ENCODE measurements at places on chromosomes 5 and 9.

GRCh38 chr5:5783021-5783420 lies 360.5 kb downstream of the ICE1 start:
- DNase-seq, result no peak

GRCh38 chr5:180079702-180080466 lies 8.3 kb upstream of the RNF130 start:
- DNase-seq, result no peak

- DNase-seq, result no peak
Observed at GRCh38 chr5:166991601-166992000, 1299.8 kb upstream of the WWC1 start.

DNA sequence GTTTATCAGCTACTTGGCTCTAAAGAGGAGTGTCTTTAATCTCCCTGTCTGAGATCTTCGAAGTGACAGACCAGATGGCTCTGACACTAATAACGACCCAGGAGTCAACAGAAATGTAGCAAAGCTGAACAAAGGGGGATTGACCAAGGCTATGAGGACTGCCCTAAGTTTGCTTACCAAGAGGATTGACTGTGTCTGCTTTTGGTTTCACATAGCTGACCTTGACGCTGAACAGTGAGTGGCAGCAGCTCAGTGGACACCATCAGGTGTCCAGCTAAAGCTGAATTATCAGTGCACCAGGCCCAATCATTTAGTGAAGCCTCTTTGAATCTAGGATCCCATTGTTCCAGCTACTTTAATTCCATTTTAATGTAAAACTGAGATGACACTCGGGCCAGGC lies 262.6 kb downstream of the COX7C start:
- no peak for DNase-seq

- no peak for DNase-seq
Observed at GRCh38 chr5:87122151-87122977, 145.3 kb upstream of the RASA1 start.

- DNase-seq, result no peak
Observed at GRCh38 chr9:110776221-110776620, 107.6 kb downstream of the MUSK start.
